ENCODE measurements at places on chromosomes 2 and 18.

DNA sequence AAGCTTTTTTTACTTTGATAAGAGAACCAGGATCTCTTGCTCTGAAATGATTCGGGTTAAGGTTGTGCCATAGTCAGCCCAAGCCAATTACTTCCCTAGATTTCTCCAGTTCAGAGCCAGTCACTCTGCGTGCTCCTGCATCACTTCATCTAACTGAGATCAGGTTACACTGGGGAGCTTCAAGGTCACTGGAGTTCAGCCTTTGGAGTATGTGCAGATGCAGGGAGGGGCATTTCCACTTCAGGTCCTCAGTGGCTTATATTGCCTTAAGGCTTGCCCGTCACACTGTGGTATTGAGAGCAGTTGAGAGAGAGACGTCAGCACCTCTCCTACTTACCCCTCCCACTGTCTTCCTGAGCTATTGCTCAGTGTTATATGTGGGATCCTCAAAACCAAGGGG is 317.8 kb downstream of the EPHA4 start:
- DNase-seq: no peak

DNA sequence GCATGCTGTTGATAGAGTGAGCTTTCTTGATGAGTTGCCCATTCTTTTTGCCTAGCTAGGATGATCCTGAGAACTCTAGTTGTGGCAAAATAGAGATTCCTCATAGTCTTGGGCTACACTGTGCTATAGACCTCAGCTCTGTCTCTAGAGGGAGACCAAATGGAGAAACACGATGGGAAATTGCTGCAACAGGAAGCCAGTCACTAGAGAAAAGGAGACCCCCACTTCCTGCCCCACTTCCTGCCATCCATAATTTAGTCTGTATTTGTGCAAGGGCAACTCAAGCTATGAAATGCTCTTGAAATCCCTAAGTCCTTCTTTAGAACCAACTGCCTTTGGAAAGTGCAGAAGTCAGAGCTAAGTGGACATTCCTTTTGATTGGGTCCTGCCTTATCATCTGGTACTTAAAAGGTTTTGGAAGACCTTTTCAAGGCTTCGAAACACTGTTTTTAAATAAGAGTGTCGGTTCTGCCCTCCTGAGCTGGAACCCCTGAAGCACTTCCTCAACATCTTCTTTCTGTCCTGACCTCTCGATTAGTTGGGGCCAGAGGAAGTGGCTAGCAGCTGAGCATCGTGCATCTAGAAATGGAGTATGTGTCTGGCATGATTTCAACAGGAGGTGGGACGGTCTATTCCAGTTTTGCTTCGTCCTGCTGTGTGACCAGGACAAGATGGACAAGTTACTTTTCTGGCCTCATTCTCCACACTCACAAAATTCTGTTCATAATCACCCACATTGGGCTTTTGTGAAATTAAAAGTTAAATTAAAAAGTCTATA is 8.6 kb upstream of the KCNE4 start:
- no peak for DNase-seq

GRCh38 chr2:36973320-36973719 is 7.0 kb upstream of the STRN start:
- DNase-seq: no peak

DNA sequence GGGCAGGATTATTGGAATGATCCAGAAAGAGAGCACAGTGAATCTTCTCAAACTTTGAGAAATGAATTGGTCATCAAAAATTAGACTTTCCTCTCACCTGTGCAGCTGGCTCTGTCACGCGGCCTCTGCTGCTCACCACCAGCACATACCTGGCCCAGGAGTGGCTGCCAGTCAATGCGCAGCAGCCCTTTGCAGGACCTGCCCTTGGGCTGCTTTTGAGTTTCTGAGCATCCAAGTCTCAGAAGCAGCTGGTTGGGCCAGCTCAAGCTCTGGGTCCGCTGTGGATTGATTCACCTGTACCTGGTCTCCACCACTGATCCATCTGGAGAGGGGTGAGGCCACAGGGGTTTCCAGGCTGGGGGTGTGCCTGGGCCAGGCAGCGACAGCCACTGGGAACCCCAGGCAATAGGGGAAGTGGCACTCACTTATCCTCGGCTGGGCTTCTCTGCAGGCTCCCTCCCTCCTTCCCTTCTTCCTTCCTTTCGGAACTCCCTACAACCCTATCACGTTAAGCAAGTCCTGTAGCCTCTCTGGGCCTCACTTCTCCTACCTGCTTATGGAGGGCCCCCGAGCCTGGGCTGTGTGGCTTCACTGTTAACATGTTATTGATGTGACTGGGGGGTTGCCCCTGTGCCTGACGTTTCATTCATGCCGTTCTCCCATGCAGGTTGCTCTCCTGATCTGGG is 48.1 kb downstream of the SH3BP4 start:
- no peak for DNase-seq

DNA sequence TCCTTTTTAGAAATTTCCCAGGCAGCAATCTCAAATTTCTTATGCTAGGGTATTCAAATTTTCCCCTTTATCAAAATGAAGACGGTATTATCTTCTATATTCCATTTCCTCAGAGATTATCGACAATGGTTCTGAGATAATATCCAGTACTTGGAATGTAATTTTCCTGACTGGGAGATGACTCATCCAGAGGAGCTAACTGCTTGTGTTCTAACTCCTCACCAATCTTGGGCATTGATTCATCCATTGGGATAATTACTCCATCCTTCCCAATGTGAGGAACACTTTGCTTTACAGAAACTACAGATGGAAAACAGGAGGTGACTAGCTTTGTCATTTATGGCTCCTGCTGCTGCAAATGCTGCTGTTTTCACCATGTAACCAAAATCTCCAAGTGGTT is 239.4 kb upstream of the LYPD1 start:
- DNase-seq: no peak

DNA sequence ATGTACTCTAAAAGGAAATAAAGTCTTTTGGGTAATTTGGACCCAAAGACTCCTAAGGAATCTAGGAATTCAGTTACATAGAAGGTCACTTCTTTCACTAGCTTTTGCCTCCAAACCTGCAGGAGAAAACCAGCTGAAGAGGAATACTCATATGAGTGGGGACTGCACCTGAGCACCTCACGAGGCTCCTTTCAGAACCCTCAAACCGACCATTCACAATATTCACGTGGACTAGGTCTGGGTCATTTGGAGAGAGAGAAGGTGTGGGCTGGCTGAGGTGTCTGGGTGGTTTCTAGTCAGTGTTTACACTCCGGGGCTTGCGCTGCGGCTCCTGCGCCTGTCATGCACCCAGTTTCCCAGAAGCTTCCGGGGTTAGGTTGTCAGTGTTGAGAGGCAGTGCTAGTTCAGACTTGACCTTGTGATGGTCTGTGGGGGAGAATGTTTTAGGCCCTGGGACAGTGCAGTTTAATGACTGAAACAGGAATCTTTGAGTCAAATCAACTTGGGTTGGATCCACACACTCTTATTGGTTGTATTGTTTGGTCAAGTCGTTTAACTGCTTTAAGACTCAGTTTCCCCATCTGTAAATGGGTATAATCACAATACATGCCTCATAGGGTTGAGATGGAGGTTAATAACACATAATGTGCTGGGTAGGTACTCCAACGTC is 78.4 kb downstream of the LIMS1 start:
- DNase-seq: peak; percentile 4

- no peak for DNase-seq
These were observed 1.9 kb downstream of the STK17B start for GRCh38 chr2:196169516-196169915.

- DNase-seq: no peak
These were observed 117.4 kb upstream of the RPRM start for GRCh38 chr2:153595939-153596338.

GRCh38 chr2:1754461-1755170 is 10.3 kb upstream of the PXDN start:
- DNase-seq: no peak

GRCh38 chr18:24993628-24994027 is 358.3 kb downstream of the ZNF521 start:
- DNase-seq: no peak

DNA sequence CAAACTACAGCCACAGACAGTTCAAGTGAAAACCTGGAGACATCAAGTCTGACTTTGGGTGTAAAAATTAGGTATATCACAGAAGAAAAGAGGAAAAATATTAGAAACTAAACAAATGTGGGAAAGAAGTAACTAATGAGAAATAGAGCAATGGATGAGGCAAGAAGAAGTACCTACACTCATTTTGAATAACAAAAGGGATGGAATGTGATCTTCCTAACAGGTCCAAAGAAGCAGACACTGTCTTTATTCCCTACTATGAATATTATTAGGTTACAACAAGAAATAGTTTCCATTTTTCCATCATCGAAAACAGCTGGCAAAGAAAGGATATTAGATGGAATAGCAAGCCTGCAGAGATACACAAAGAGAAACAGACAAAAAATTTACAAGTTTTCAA is 486.3 kb upstream of the FSHR start:
- no peak for DNase-seq

DNA sequence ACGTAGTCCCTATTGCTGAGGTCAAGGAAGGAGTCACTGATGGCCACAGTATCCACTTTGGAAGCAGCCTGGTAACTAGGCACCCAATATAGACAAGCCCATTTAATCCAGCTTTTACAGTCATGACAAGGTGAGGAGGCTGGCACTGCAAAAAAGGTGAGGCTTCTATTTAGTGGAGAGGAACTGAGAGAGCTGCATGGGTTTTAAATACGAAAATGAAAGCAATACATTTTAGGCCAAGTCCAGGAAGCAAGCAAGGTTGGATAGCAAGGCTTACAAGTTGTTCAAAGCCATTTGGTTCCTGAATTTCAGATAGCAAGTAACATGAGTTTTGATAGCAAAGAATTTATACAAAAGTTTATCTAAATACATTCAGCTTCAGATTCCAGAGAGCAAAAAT is 80.4 kb downstream of the SGPP2 start:
- no peak for DNase-seq

- DNase-seq: no peak
These were observed 52.3 kb downstream of the ZNF521 start for GRCh38 chr18:25299426-25300300.

DNA sequence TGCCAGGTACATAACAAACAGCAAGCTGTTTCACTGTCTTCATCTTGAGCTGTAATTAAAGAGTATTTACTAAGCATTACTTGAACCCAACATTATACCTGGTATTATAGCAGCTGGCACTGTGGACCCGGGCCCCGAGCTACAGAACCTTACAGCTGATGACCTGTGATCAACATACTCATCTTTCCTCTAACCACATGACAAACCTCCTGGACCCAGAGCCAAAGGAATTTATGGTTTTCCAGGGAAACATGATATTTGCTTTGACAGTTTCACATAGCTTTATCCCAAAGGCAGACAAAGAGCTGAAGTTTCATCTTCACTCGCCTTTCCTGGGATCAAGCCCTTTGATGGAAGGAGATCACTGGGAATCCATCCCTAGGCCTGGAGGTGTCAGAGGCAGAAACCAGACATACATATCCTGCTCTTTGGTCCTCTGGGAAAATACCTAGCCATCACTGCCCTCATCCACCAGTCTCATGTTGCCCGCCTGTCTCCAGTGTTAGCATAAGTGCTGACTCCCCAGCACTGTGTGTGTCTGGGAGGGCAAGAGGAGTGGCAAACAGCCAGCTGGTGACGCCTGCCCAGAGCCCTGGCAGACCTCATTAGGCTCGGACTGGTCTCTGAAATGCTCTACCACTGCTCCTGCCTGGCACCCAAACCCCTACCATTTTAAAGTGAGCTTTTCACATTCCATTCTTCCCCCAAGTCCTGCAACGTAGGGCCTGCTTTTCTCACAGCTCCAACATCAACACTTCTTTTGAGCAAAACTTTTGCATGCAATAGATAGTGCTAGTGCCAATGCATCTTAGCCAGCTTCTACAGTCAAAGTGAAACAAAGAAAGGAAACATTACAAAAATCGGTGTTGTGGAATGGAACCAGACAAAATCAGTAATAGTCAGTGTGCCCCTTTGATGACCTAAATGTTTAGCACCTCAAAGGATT is 138.8 kb upstream of the CTAGE1 start:
- no peak for DNase-seq

- no peak for DNase-seq
These were observed 130.1 kb upstream of the CDH20 start for GRCh38 chr18:61203151-61203550.

- no peak for DNase-seq
These were observed 99.5 kb downstream of the TCF4 start for GRCh38 chr18:55488473-55488872.

- DNase-seq: no peak
These were observed 546.8 kb upstream of the NETO1 start for GRCh38 chr18:73414598-73414997.

DNA sequence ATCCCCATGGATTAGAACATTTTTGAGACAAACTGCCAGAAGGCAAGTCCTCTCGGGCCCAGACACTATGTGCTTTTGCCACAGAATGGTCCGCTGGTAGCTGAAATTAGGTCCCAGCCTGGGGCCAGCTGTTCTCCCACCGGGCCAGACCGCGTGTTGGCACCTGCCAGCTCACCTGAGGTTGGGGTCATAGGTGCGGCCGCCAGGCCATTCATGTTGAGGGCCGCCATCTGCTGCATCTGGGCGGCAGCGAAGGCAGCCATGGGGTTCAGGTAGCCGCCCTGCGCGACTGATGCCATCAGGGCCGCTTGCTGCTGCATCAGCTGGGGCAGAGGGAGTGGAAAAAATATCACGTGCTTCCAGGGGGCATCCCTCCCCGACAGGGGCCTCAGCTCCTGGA is 292.8 kb downstream of the CELF4 start:
- DNase-seq: no peak

- DNase-seq: no peak
These were observed 5.5 kb downstream of the SALL3 start for GRCh38 chr18:78984941-78985784.

- no peak for DNase-seq
These were observed 46.3 kb downstream of the ANKMY1 start for GRCh38 chr2:240511351-240512108.

- no peak for DNase-seq
These were observed 77.5 kb downstream of the EPB41L3 start for GRCh38 chr18:5466256-5466655.

GRCh38 chr2:211068108-211068780 is 511.8 kb downstream of the CPS1 start:
- DNase-seq: no peak

DNA sequence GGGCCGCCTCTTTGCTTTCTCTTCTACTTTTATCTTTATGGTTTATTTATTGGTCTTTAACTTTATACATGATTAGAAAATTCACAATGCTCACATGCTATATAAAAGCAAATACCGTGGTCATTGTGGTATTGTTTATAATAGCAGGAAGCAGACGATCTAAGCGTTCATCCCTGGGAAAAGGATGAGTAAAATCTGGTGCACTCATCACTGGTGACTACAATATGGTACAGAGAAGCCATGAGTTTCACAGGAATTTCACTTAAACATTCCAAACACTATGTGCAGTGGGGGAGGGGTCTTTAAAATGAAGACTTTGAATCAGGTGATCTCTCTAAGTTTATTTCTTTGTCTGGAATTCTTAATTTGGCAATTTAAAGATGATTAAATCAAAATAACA is 97.9 kb downstream of the SCN3A start:
- DNase-seq: no peak

GRCh38 chr2:20687260-20687832 is 20.4 kb downstream of the GDF7 start:
- no peak for DNase-seq
